Aorta (tissue), 5 donors: ENCODE measurements at places on chromosomes 7 and 10. TPM values are rescaled to one million over a fixed set of nuclear protein-coding genes. Genes with fewer than 3 reads are reported as not detected.

TFR2 gene
- 0.45 TPM for total RNA-seq

PTPRZ1 gene
- 2.7 TPM for total RNA-seq

GNAI1 gene
- total RNA-seq: 20.7 TPM

TLX1 gene
- total RNA-seq: not detected

HYAL4 gene
- total RNA-seq: not detected
